ENCODE measurements at places on chromosomes 5 and 9.

DNA sequence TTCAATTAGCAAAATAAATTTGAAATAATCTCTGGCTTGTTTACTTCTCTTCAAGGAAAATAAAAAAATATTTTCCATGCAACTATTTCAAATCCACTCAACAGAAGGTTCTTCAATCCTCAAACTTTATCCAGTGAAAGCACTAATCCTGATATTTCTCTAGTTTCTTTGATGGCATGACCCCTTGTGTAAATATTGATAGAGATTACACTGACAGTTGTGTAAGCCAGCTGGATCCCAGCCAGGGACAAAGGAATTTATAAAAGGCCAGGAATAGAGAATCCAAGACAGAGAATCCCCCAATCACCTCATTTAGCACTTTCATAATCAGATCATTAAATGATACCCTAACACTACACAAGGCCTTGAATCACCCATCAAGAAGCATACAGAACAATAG is 135.2 kb downstream of the GNA14 start:
- DNase-seq = no peak

GRCh38 chr5:10461904-10462555 is 20.4 kb downstream of the ROPN1L start:
- DNase-seq = no peak

DNA sequence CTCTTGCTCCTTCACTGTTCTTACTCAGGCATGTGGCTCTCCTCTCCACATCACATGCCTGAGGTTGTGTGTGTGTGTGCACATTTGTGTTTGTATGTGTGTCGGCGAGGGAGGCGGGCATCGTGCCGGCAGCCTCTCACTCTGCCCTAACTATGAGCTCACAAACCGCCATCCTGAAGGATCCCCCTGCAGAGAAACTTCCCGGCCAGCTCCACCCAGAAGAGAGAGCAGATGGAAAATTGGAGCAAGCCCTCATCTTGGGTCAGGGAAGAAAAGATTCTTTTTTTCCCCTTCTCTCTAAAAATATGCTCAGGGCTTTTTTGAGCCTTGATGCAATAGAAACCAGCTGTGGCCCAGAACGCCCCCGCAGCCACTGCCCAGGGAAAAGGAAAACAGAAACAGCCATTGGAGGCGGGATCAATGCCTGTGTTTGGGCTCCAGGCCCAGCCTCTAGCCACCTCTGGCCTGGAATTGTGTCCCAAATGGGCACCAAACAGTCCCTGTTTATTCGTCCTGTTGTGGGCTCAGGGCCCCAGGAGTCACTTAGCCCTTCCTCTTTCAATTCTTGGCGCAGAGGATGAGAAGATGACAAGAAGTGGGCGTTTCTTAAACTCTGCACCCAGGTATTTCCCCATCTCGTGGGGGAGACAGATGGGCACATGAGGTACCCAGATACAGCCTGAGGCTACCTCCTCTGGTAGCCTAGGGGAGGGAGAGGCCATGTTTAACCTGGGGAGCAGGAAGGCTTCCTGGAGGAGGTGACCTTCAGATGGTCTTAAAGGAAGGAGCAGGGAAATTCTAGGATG is 151.5 kb downstream of the RGS3 start:
- no peak for DNase-seq

GRCh38 chr9:8252445-8252844 is 452.9 kb upstream of the DMAC1 start:
- no peak for DNase-seq

DNA sequence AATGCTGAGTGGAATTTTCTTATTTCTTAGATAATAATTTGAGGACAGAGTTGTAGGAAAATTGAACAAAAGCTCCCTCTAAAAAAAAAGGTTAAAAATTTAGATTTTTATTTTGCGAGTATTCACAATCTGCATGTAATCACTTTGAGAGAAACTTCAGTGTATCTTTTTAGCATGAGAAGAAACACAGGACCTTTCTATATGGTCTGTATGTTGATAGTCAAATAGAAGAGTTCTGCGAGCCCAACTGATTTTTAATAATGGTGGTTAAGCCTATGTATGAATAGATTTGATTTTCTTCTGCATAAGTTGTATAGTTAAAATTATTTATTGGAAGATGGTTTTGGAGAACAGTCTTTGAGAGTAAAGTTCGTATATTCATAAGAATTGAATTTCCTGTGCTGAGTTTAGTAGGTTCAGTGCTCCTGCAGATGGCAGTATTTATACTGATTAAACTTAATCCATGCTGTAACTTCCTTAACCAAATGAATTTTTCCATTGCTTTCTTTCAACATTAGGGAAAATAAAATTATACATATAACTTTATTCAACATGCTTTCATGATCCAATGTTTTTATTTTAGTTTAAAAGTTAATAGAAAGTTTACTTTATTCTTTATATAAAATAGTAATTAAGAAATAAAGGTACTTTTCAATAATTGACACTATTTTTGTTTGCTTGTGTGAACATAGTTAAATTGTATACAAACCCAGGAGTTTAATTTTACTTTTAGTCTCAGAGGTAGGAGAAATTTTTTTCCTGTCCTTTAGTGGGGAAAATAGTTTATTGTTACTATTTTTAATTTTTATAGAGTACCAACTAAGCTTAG is 19.6 kb downstream of the TCERG1 start:
- no peak for DNase-seq

- no peak for DNase-seq
These were observed 46.8 kb downstream of the CHSY3 start for GRCh38 chr5:129951039-129951438.

GRCh38 chr5:143826951-143827444 is 15.0 kb downstream of the HMHB1 start:
- DNase-seq = no peak

Data from activated T-cell treated with anti-CD3 and anti-CD28 coated beads for 1 hour (primary cell).